ENCODE measurements at places on chromosomes 7 and 10. TPM values are rescaled to one million over a fixed set of nuclear protein-coding genes. Genes with fewer than 3 reads are reported as not detected.

PLXDC2 gene
- 124 TPM for total RNA-seq

PON3 gene
- not detected for total RNA-seq

BAMBI gene
- total RNA-seq, result 7.0 TPM

LYZL2 gene
- not detected for total RNA-seq

OR2A42 gene
- not detected for total RNA-seq

HIBADH gene
- total RNA-seq, result 42.3 TPM

MORN4 gene
- total RNA-seq, result 11.3 TPM

METTL27 gene
- total RNA-seq, result 8.5 TPM

FOXI2 gene
- not detected for total RNA-seq

FBXO24 gene
- 0.17 TPM for total RNA-seq

OPALIN gene
- not detected for total RNA-seq

CFAP70 gene
- 1.3 TPM for total RNA-seq
